Stimulated activated CD8-positive, alpha-beta memory T cell treated with anti-CD3 and anti-CD28 coated beads, Interleukin-7, amount 100 ng/mL, for 1 hour (primary cell): ENCODE measurements at places on chromosomes 5 and 9.
A peak's percentile ranks its signal among the peaks of the same experiment; 100 is the strongest.

DNA sequence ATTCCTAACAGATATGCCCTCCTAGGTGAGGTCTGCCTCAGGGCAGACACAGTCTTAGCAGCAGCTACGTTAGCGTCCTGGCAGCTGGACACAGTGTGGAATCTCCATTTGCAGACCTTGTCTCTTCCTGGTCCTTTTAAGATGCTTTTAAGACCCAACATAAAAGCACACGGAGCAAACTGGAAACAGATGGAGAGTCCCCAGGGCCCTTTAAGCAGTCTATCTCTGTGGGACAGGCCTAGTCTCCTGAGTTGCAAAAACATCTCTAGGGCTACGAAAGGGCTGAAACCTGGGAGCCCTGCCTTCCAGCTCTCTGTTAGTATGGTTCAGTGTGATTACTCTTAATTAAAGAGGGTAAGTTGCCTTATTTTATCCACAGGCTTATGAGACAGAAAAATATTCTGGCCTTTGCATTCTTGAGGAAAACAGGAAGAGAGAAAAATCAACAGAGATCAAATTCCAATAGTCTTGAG, 66.0 kb upstream of the GNA14 start:
- no peak for DNase-seq

DNA sequence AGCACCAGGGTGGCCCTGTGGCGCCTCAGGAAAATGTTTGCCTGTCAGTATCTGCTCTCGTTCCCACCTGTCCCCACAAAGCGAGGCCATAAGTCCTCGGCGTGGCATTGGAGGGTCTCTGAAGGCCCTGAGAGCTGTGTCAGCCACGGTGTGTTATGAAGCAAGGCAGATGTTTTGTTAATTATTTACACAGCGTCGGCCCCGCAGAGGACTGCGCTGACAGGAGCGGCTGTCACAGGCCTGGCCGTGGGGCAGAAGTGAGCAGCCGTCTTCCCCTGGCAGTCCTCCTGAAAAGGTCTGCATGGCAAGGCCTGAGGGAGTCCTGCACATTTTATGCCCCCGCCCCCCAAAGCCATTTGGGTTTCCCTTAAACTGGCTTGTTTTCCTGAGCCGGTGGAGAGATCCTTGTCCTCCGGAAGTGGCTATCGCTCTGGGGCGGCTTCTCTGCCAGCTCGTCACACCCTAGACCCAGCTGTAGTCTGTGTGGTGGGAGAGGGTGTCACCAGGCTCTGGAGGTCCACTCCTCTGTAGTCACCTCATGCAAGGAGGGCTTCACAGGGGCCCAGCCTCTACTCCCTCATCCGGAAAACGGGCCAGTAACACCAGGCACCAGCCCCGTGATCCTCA, 6.2 kb downstream of the NEK6 start:
- no peak for DNase-seq

DNA sequence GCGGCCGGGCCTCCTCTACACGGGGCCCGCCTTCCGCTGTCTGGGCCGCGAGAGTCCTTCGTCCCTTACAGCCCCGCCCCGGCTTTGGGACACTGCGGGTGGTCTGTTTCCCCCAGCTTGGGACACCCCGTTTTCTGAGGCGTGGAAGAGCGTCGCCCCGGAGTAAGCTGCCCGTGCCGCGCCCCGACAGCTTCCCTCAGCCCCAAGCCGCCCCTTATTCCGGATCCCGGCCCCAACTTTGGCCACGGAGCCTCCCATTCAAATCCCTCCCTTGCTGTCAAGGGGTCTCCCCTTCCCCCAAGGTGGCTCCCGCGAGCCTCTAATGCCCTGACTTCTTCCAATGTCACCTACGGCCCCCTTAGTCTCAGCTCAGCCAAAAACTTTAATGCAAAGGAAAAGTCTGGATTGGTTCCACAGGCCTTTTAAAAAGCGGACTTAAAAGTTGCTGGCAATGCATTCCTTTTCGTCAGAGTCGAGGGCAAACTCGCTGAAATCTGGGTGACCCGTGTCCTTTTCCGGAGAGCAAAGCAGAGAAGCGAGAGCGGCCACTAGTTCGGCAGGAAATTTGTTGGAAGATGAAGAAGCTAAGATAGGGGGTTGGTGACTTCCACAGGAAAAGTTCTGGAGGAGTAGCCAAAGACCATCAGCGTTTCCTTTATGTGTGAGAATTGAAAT, 19.8 kb downstream of the EXOSC2 start:
- no peak for DNase-seq

DNA sequence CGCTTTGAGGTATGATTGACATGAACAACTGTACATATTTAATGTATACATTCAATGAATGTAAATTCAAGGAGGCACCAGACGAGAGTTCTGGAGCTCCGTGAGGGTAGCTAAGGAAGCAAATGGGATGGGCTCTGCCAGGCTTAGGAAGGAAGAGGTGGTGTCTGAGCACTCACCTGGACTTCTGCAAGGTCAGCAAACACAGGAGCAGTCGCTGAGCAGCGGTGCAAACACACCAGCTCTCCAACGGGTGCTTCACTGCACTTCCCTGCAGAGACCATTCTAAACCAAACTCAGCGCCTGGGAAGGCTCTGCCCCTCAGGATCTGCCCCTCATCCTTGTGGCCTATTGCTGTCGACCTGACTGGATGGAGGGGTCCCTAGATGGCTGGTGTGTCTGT, 101.5 kb downstream of the COL23A1 start:
- DNase-seq: no peak

DNA sequence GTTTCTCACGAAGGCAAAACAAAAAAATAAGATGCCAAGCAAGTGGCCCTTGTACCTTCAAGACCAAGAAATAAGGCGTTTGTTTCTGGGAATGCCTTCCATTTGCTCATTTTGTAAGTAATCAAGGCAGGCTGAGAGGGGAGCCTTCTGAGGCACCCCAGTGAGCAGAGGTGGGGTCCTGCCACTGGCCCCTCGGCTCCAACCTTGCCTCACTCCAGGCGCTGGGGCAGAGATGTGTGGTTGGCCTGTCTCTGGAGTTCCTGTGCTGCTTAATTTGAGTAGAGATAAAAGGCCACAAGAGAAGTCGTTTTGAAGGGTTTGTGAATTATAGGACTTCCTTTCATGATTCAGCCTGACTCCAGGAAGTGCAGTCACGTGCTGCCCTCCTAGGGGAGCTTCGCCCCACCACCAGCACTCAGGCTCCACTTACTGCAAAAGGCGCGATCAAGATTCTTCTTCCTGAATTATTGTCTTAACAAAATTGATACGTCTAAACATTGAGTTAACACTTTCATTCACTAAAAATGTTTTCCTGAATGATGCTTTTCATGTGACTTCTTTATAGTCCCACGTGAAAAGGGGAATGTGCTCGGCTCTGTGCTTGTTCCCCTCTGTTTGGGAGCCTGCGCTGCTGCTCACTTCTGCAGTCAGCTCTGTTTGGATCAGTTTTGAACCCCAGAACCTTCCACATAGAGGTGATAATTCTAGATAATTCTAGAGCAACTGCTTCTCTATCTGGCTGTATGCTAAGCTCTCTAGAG, 13.7 kb downstream of the SYK start:
- peak; percentile 12 for DNase-seq

GRCh38 chr5:169763376-169764017, 126.4 kb downstream of the DOCK2 start:
- no peak for DNase-seq

- no peak for DNase-seq
Measured at GRCh38 chr5:141757402-141757801, 75.4 kb upstream of the ARAP3 start.

DNA sequence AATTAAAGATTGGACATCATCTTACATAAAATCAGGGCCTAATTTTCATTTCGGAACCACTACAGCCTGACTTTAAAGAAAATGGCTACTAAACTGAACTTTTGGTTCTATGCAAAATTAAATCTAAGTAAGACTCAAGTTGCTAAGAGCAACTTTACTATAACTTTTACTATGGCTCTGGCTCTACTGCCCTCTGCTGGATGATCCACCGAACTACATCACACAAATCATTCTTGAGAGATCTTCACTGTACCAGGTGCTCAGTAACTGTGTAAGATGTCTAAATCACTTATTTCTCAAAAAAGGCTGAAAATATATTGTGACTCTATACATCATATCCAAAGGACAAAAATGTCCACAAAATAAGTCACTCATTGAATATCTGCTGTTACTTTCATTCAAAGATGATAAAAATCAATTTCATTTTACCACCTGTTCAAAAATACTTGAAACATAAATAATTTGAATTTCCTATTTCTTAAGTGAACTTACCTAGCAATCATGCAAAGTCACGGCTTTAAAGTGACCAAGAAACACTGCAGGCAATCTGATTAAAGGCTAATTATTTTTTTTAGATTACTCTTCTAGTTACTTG, 13.5 kb downstream of the MOCS2 start:
- peak; percentile 37 for DNase-seq

DNA sequence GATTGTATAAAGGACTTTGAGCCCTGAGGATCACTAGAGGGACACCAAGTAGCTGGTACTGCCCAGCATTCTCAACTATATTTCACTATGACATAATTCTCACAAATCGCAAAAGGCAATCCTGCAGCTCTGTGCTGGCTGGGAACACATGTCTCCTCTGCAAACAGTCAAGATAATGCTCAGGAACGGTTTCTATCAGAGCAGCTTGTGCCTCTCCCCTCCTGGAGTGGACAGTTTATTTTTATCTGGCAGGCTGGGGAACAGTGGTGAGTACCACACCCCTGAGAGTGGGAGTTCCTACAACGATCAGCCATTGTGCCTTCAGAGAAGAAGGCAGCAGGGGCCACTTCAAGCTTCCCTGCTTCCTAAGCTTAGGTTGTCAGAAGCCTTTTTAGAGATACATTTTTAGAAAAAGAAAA, 65.8 kb downstream of the ERAP1 start:
- DNase-seq: no peak

DNA sequence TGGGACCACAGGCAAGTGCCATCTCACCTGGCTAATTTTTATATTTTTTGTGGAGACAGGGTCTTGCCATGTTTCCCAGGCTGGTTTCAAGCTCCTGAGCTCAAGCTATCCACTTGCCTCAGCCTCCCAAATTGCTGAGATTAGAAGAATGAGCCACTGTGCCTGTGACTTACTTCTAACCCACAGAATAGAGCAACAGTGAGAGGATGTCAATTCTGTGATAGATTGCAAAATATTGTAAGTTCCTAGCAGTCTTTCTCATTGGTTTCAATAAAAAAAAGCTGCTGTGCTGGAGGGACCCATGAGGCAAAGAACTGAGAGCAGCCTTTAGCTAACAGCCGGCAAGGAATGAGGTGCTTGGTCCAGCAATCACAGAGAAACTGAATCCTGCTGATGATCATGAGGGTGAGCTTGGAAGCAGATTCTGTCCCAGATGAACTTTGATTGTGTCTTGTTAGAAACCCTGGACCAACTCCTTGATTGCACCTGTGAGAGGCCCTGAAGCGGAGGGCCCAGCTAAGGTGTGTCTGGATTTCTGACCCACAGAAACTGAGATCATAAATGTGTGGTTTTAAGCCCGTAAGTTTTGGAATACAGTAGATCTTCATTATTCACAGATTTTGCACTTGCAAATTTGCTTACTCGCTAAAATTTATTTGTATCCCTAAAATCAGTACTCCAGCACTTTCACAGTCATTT, 149.7 kb downstream of the GCNT1 start:
- DNase-seq: no peak

- DNase-seq: no peak
Measured at GRCh38 chr5:17258431-17258830, 41.0 kb downstream of the BASP1 start.

GRCh38 chr5:124905256-124906130, 159.1 kb upstream of the ZNF608 start:
- no peak for DNase-seq

GRCh38 chr9:86578722-86579121, 224.5 kb upstream of the TUT7 start:
- no peak for DNase-seq

GRCh38 chr5:14793851-14794250, 77.7 kb downstream of the ANKH start:
- no peak for DNase-seq

DNA sequence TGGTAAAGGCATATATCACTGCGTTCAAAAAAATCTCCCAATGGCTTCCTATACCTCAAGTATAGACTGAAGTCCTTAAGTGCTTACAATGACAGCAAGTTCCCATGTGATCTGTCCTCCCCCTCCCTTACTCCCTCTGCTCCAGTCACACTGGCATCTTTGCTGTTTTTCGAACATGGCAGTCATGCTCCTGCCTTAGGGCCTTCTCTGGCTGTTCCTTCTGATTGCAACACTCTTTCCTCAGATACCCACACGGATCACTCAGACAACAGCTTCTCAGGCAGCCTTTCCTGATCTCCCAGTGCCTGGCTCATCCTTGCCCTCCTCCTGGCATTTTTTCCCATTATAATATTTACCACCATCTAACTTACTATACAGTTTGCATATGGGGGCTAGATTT, 232.8 kb downstream of the ARHGEF28 start:
- DNase-seq: no peak

- DNase-seq: no peak
Measured at GRCh38 chr5:40976836-40977235, 67.5 kb downstream of the C7 start.

GRCh38 chr5:150315245-150315644, 12.5 kb upstream of the ARSI start:
- DNase-seq: no peak
